ENCODE measurements at places on chromosomes 11 and 22.

- no peak for DNase-seq
Observed at GRCh38 chr11:58796333-58796732, 48.2 kb downstream of the GLYATL2 start.

- DNase-seq, result no peak
Observed at GRCh38 chr11:92828556-92828955, 140.9 kb upstream of the MTNR1B start.

- DNase-seq, result no peak
Observed at GRCh38 chr11:12482839-12483238, 105.5 kb downstream of the PARVA start.

- no peak for DNase-seq
Observed at GRCh38 chr22:48832592-48832991, 995.1 kb downstream of the BRD1 start.

- no peak for DNase-seq
Observed at GRCh38 chr11:10350334-10350733, 45.5 kb downstream of the ADM start.

- DNase-seq, result no peak
Observed at GRCh38 chr22:50517495-50518260, 7.7 kb downstream of the SCO2 start.

DNA sequence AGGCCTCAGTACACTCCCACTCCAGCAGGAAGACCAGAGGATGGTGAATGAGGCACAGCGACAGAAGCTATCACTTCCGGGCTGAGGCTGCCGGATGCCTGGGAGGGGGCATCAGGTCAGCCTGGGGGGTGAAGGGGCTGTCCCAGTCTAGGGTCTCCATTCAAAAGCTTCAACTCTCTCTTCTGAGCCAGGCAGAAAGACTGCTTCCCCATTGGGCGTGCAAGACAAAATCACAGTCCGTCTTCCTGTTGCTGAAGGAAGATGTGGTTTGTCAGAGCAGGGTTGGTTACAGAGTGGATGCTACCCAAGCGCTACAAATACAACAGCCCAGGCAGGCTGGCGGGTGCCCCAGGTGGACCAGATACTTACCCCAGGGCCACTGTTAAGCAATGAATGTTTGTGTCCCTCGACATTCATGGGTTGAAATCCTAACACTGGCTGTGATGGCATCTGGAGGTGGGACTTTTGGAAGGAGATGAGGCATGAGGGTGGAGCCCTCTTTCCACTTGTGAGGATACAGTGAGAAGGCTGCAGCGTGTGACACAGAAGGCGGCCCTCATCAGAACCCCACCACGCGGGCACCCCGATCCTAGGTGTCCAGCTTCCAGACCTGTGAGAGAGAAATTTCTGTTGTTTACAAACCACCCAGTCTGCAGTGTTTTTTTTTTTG lies 12.0 kb downstream of the UPK3A start:
- no peak for DNase-seq

DNA sequence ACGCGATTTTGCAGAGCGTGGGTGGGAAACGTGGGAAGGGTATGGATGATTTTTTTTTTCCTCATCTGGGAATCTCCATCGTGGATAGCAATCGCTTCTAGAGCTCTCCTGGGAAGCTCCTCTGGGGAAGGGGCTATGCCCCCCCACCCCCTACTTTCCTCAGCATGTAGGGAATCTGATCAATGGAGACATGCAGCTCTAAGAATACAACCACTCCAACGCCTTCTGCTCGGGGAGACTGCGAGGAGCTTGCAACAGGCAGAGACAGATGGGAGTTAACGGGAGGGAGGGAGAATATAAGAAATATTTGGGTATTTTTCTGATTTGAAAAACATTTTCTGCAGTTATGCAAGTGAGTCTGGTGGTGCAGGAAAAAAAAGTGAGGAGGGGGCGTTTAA lies 104.6 kb upstream of the HSD17B12 start:
- DNase-seq, result no peak

- no peak for DNase-seq
Observed at GRCh38 chr11:30406978-30407762, 84.3 kb downstream of the ARL14EP start.

- DNase-seq, result no peak
Observed at GRCh38 chr11:8501836-8502235, 92.2 kb downstream of the STK33 start.

DNA sequence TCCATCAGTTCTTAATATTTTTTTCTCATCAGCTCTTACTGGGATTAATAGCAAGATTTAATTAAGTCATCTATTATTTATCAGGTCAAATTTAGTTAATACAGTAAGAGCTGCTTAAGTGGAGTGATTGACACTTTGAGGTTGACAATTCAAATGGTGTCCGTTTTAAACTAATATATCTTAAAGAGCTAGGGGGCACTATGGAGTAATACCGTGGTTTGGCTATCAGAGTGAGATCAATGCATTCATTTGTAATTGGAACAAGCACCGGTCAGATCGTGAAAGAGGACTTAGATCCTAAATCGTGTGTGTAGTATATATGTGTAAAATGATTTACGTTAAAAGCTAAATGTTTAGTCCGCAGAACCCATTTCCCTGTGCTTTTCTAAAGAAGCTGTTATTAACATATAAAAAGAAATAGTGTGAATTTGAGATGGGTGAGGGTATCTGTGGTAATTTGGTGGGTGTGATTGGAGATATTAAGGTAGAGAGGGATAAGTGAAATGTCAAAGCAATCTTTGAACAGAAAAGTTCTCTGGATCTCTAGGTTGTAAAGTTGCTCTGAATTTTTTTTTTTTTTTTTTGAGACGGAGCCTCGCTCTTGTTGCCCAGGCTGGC lies 2.3 kb downstream of the SIK2 start:
- DNase-seq, result no peak

- DNase-seq, result no peak
Observed at GRCh38 chr11:75214843-75215242, 25.7 kb upstream of the TPBGL start.

GRCh38 chr11:94767701-94768601 lies at the start of gene AMOTL1:
AMOTL1 (plus strand) TSS chr11:94768356; CDS start chr11:94768512, 156 bp downstream.
- no peak for DNase-seq

- no peak for DNase-seq
Observed at GRCh38 chr11:19832086-19832750, 119.6 kb downstream of the NAV2 start.

DNA sequence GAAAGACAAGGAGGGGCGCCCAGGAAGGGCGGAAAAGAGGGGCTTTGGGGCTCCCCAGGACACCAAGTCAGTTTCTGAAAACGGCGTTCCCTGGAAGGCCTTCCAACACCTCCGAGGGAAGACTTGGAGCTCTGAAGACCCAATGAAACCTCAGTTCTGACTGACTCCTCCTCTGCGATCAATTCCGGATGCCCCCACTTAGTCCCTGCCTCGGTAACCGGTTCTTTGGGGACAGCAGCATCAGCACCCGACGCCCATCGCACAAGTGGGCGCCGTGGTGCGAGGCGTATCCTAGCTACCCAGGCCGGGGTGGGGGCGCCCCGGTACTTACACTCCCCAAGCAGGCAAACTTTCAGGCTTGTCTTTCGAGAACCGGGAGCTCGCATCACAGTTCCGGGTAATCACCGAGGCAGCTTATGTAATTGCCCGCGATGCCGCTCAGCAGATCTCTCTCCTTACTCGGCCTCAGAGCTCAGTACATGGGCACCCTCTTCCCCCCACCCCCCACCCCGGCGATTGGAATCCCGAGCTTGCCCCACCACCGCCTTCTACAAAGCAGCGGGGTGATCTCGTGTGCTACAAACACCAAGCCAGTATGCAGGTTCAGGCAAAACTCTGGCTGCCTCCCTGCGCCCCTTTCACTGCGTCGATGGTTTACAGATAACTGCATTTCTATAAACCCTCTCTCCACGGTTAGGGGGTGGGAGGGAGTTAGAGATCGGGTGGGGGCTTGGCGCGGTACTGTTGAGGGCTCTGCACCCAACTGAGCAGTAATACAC lies 2.0 kb downstream of the TENM4 start:
- no peak for DNase-seq

DNA sequence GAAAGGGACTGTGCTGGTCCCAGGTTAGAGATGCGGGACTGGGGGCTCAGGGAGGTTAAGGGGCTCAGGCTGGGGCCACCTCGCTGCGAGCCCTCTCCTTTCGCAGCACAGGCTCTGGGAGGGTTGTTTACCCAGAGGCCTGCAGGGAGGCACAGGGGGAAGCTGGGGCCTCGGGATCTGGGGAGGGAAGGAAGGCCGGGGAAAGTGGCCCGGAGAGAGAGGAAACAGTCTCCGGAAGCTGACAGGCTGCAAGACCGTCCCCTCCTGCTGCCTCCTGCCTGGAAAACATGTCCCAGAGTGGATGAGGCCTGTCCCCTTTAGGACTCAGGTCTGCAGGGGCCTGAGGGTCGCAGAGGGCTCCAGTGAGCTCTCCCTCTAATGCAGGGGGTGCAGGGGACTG lies 45.4 kb downstream of the MYO7A start:
- DNase-seq, result no peak

GRCh38 chr11:98800696-98801095 lies 220.1 kb upstream of the CNTN5 start:
- DNase-seq, result no peak

GRCh38 chr11:109291553-109291952 lies 130.4 kb upstream of the C11orf87 start:
- no peak for DNase-seq

GRCh38 chr11:121514432-121515334 lies 61.9 kb upstream of the SORL1-AS1 start:
- DNase-seq, result no peak

GRCh38 chr11:74460481-74461154 lies 6.7 kb downstream of the KCNE3 start:
- no peak for DNase-seq

DNA sequence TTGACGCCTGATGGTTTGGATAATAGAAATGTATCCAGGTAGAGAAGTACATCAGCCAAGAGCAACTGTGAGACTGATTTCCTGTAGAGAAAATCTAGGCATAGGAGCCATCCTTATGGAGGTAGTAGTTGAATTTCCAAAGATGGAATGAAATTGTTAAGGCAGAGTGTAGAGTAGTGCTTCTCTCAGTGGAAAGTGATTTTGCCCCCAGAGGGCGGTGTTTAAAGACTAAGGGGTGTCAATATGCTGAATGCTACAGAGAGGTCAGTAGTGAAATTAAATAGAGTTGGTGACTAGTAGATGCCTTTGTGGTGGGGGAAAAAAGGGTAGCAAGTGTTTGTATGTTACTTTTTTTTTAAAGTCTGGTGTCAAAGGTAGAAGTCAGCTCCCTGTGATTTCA lies 54.5 kb downstream of the TRIM44 start:
- DNase-seq, result no peak

GRCh38 chr22:33049119-33049729 lies 9.0 kb downstream of the SYN3 start:
- peak; percentile 40 for DNase-seq
